ENCODE measurements at places on chromosomes 12 and 14. TPM values are rescaled to one million over a fixed set of nuclear protein-coding genes. Genes with fewer than 3 reads are reported as not detected.

NEK9 gene
- total RNA-seq: 58.1 TPM

LTB4R2 gene
- 7.9 TPM for total RNA-seq

LIN7A gene
- total RNA-seq: 0.48 TPM

COL2A1 gene
- total RNA-seq: 0.27 TPM

SLC39A5 gene
- total RNA-seq: 1.4 TPM

ADAM21 gene
- total RNA-seq: not detected

FAM90A1 gene
- total RNA-seq: 0.14 TPM

KRT80 gene
- total RNA-seq: not detected

SLC10A1 gene
- total RNA-seq: not detected

PLEKHD1 gene
- not detected for total RNA-seq

GRCh38 chr14:63205044-63205575 lies 867 bp downstream of the RHOJ start:
- no peak overlapping the region for H3K27ac ChIP-seq
- H3K4me3 ChIP-seq: no peak overlapping the region
- H3K4me1 ChIP-seq: no peaks in the 10 kb centered on the region

DNA sequence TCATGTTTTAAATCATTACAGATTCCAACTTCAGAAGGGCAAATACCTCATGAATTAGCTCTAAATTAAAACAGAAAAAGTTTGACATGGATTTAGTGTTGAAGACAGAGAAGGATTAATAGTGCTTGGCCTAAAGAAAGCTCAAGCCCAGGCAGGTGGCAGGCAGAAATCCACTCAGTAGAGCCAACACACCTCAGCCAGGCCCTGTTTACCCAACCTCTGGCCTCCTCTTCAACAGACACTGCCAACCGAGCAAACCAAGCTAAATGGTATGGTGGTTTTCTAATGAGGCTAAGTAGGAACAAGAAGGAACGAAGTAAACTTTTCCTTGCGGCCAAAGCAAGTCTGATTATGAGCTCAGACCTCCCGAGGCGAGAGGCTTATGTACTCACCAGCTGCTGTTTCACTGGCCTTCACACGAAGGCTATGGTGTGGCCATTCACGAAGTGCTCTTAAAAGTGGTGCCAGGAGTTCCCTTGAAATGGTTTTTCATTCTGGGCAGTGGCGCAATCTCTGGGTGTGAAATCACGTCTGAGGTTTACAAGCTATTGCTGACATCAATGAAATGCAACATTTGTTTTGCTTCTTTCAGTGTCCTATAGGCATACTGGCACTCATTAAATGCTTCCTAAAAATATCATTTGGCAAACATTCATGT lies 124.1 kb upstream of the LGR5 start:
- no peak overlapping the region for H3K27ac ChIP-seq
- no peaks in the 10 kb centered on the region for H3K36me3 ChIP-seq

GRCh38 chr12:111436266-111436665 lies 30.5 kb downstream of the SH2B3 start:
- peaks cover 82% of the 10 kb centered on the region for H3K4me1 ChIP-seq
- H3K27me3 ChIP-seq: no peaks in the 10 kb centered on the region
- no peak overlapping the region for H3K4me3 ChIP-seq

DNA sequence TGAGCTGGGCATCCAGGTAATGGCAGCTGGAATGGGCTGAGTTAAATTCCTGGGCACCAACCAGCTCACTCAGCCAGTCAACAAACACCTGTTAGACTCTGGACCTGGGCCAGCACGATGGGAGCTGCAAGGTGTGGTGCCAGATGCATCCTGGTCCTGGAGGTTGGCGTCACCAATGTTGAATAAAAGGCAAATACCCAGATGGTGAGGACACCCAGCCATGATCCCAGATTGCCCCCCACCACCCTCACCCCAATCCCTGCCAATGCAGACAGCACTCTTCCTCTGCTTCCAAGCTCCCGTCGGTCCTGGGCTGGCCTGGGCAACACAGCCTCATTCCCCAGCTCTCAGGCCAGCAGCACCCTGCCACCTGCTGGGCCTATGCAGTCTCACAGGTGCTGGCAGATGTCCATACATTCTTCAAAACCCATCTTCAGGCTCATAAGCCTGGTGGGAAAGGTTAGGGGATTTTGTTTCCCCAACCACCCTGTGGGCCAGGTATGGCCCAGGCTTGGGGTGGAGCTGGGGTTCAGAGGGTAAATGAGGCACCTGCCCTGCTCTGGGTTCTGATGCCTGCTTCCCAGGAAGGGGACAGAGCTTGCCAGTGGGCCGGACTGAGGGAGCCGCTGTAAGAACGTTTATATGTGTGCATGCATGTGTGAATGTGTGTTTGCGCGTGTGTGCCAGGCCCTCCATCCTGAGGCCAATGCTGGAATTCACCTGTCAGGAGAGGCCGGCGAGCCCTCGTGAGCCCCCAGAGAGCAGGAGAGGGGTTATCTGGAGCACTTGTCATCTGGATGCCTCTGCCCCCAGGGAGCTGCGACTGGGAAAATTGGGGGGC lies 58.0 kb downstream of the LGMN start:
- no peaks in the 10 kb centered on the region for H3K4me1 ChIP-seq
- no peak overlapping the region for H3K4me3 ChIP-seq

GRCh38 chr14:73887694-73888459 lies 1.2 kb downstream of the ZNF410 start:
- no peak for DNase-seq
- peak overlapping the region; percentile 98 for H3K27ac ChIP-seq
- no peaks in the 10 kb centered on the region for H3K27me3 ChIP-seq
- peaks cover 45% of the 10 kb centered on the region for H3K36me3 ChIP-seq
- peaks cover 43% of the 10 kb centered on the region for H3K4me1 ChIP-seq

DNA sequence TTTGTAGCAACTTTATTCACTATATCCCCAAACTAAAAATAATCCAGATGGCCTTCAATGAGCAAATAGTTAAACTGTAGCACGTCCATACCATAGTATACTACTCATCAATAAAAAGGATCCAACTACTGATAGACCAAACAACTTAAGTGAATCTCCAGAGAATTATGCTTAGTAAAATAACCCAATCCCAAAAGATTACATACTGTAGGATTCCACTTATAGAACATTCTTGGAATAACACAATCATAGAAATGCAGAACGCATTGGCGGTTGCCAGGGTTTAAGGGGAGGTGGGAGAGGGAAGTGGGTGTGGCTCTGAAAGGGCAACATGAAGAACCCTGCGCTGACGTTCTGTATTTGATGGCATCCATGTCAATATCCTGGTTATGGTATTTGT lies 28.6 kb downstream of the SNRPF start:
- DNase-seq: no peak
- H3K27me3 ChIP-seq: peaks cover 6% of the 10 kb centered on the region
- no peaks in the 10 kb centered on the region for H3K4me1 ChIP-seq
- no peak overlapping the region for H3K4me3 ChIP-seq
- no peaks in the 10 kb centered on the region for H3K36me3 ChIP-seq
- H3K27ac ChIP-seq: no peak overlapping the region

- no peak overlapping the region for H3K4me3 ChIP-seq
- DNase-seq: no peak
- H3K27ac ChIP-seq: no peak overlapping the region
- H3K36me3 ChIP-seq: peaks cover 29% of the 10 kb centered on the region
- H3K27me3 ChIP-seq: no peaks in the 10 kb centered on the region
These were observed 9.0 kb downstream of the KCTD10 start for GRCh38 chr12:109467978-109468676.

DNA sequence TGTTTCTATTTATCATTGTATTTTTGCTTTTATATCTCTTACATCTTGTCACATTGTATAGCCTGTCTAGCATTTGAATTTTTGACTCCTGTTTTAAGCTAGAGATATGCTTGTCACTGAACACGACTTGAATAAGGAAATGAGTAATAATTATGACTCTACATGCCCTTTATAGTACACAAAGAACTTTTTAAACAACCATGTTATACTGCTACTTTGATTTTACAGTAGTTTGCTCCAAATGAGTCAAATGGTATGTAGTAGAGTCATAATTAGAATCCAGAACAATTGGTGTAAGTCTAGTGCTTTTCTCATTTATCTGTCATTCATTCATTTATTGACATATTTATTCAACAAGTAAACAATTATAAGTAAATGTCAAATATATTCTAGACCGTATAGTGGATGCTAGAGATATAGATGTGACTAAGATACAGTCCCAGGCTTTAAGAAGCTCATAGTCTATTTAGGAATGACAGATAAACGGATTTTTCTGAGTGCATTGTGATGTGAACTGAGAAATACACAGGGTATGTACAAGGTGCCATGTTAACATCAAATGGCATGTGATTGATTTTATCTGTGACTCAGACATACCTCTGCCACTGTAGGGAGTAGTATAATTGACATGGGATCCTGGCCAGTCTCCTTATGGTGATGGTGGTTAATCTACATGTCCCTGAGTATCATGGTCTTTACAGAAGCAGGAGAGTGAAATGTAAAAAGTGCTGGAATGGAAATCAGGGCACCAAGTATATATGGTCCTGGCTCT lies 799.7 kb downstream of the DIO2 start:
- no peak for DNase-seq
- no peak overlapping the region for H3K4me3 ChIP-seq
- H3K4me1 ChIP-seq: no peaks in the 10 kb centered on the region

DNA sequence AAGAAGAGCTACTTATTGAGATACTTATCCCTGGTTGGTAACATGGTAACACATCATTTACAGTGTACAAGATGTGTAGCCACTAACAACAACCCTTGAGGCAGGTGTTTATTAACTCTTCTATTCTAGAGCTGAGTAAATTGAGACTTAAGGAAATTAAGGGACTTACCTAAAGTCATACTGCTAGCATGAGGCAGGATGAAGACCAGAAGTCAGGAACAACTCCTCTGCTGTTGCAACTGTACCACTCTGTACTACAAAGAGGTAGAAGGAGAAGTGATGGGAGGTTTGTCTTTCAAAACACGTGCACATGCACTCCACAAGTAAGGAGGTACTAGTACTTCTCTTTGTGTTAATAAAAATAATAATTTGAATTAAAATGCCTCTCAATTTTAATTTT lies 79.9 kb downstream of the LLPH start:
- no peak overlapping the region for H3K27ac ChIP-seq
- no peak for DNase-seq
- H3K4me1 ChIP-seq: no peaks in the 10 kb centered on the region
- H3K27me3 ChIP-seq: peaks cover 7% of the 10 kb centered on the region
- no peak overlapping the region for H3K4me3 ChIP-seq

DNA sequence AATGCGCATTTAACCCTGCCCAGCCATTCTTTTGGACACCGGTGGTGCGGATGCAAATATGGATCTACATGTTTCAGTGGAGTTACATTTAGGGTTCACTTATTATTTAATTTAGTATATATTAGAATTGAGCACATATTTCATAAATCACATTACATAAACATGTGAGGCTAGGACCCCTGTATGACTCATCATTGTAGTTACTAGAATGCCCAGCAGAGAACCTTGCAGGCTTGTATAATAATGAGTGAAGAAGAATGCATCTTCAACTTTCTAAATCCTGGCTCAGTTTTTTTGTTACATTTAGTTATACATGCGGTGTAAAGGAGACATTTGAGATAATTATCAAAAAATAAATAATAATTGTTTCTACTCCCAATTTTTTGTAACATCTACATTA lies 369.0 kb downstream of the ATP23 start:
- no peak overlapping the region for H3K4me3 ChIP-seq
- no peaks in the 10 kb centered on the region for H3K27me3 ChIP-seq
- no peaks in the 10 kb centered on the region for H3K36me3 ChIP-seq
- no peak for DNase-seq

GRCh38 chr14:24948261-24948847 lies 101.6 kb downstream of the STXBP6 start:
- H3K27me3 ChIP-seq: no peaks in the 10 kb centered on the region
- no peak for DNase-seq
- H3K27ac ChIP-seq: no peak overlapping the region
- H3K36me3 ChIP-seq: no peaks in the 10 kb centered on the region
- no peaks in the 10 kb centered on the region for H3K4me1 ChIP-seq

GRCh38 chr12:81597928-81598604 lies 161.1 kb downstream of the PPFIA2 start:
- no peaks in the 10 kb centered on the region for H3K27me3 ChIP-seq
- H3K4me1 ChIP-seq: no peaks in the 10 kb centered on the region
- H3K27ac ChIP-seq: no peak overlapping the region
- H3K36me3 ChIP-seq: no peaks in the 10 kb centered on the region
- H3K4me3 ChIP-seq: no peak overlapping the region

- H3K36me3 ChIP-seq: no peaks in the 10 kb centered on the region
- H3K27ac ChIP-seq: no peak overlapping the region
- DNase-seq: no peak
- H3K4me3 ChIP-seq: no peak overlapping the region
- H3K27me3 ChIP-seq: no peaks in the 10 kb centered on the region
These were observed 74.6 kb downstream of the KCNC2 start for GRCh38 chr12:75135026-75135425.

DNA sequence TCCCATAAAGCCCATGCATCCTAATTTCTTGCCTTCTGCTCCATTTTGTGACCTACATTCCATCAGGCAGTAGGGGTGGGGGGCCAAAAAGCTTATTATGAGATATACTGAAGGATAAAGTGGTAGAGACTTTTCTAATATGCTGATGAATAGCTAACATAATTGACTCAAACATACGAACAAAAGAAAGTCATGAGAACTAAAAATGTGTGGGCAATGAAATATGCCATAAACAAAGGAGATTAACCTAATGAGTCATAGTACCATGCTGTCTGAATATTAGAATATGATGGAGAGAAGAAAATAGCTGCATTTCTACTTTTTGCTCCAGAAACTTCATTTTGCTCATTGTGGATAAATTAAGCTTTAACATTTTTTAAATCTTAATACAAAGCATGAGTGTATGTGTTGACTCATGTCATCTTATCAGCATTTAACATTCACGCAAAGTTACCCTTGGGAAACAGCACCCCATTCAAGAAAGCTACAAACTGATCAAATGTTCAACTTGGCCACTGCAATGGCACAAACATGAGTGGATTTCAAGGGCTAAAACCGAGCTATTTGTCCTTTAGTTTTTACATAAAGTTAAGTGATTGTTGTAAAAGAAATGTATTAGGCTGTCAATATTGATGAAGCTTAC lies 64.0 kb upstream of the DIO2 start:
- H3K27me3 ChIP-seq: no peaks in the 10 kb centered on the region
- no peaks in the 10 kb centered on the region for H3K36me3 ChIP-seq
- H3K4me1 ChIP-seq: no peaks in the 10 kb centered on the region
- H3K4me3 ChIP-seq: no peak overlapping the region
- DNase-seq: no peak
- no peak overlapping the region for H3K27ac ChIP-seq

- H3K4me1 ChIP-seq: peaks cover 32% of the 10 kb centered on the region
- H3K27me3 ChIP-seq: no peaks in the 10 kb centered on the region
- H3K36me3 ChIP-seq: peaks cover 28% of the 10 kb centered on the region
- H3K4me3 ChIP-seq: no peak overlapping the region
These were observed 2.5 kb downstream of the CMAS start for GRCh38 chr12:22048351-22049041.

DNA sequence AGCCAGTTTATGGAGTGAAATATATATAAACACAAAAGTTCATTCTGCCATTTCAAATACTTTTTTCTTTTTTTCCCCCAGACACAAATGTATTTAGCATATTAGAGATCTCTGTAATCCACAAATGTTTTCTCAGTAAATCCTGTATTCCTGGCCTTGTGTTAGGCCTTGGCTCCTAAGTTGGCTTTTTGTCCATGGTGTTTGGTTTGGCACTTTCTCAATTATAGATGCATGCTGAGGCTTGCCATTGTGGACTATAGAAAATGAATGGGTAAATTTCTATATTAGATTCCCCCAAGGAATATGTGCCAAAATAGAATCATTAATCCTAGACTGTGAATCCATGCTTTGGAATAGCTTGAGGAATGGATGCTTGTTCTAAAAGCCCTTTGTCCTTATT lies 17.0 kb downstream of the RIC8B start:
- peaks cover 3% of the 10 kb centered on the region for H3K4me1 ChIP-seq
- H3K27me3 ChIP-seq: no peaks in the 10 kb centered on the region
- no peak overlapping the region for H3K27ac ChIP-seq
- peaks cover 48% of the 10 kb centered on the region for H3K36me3 ChIP-seq
- H3K4me3 ChIP-seq: no peak overlapping the region

Data from activated T-helper 2 cell treated with anti-CD3 and anti-CD28 coated beads, Interferon-gamma antibody, Interleukin-2, Interleukin-4, amounts not matched to agents 10 μg/mL and 5 μg/mL and 100 μg/mL, durations not matched to agents 14 hours and 24 hours and 36 hours (primary cell).